Breast epithelium (tissue), 4 donors: ENCODE measurements at places on chromosomes 6 and 20. TPM values are rescaled to one million over a fixed set of nuclear protein-coding genes. Genes with fewer than 3 reads are reported as not detected.

Gene TPX2
- total RNA-seq, result 3.8 TPM

Gene ROMO1
- 348 TPM for total RNA-seq

Gene GMPR
- 4.3 TPM for total RNA-seq

- DNase-seq, result no peak
These were observed 94.2 kb downstream of the OLIG3 start for GRCh38 chr6:137399881-137400443.

- no peak for DNase-seq
These were observed 42.4 kb upstream of the SLC4A11 start for GRCh38 chr20:3281437-3281836.

GRCh38 chr6:126781582-126781981 lies 336.9 kb upstream of the RSPO3 start:
- DNase-seq, result no peak

DNA sequence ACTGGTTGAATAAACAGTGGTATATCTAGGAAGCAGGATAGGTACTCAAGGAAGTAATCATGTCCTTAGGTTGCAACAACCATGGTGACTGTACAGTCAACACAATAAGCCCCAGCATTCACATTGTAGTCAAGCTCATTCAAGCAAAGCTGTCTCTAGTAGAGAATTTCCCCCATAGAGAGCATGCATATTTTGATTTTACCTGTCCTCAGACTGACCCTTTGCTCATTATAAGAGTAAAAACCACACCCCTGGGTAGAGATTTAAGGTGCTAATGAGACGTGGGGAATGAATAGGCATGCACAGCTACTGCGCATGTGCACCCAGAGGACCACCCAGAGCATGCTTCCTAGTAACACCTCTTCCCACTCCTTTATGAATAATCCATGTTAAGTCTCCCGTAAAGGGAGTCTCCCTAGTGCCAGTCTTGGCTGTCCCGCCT lies 6.1 kb upstream of the RNF8 start:
- DNase-seq, result no peak

DNA sequence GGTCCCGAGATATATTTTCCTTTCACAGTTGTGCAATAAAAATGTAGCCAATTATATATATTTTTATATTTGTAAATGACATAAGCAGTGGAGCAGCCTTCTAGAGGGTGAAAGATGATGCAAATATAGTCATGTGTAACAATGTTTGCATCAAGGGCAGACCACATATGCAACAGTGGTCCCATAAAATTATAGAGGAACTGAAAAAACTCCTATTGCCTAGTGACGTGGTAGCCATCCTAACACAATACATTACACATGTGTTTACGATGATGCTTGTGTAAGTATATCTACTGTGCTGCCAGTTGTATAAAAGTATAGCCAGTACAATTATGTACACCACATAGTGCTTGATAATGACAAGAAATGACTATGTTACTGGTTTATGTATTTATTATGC lies 162.8 kb downstream of the ZFAND3 start:
- no peak for DNase-seq

DNA sequence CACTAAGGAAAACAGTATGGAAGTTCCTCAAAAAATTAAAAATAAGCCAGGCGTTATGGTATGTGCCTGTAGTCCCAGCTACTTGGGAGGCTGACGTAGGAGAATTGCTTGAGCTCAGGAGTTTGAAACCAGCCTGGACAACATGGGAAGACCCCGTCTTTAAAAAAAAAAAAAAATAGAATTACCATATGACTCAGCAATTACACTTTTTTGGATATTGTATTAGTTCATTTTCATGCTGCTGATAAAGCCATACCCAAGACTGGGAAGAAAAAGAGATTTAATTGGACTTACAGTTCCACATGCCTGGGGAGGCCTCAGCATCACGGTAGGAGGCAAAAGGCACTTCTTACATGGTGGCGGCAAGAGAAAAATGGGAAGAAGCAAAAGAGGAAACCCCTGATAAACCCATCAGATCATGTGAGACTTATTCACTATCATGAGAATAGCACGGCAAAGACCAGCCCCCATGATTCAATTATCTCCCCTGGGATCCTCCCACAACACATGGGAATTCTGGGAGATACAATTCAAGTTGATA lies 10.8 kb upstream of the SMIM29 start:
- DNase-seq, result no peak

DNA sequence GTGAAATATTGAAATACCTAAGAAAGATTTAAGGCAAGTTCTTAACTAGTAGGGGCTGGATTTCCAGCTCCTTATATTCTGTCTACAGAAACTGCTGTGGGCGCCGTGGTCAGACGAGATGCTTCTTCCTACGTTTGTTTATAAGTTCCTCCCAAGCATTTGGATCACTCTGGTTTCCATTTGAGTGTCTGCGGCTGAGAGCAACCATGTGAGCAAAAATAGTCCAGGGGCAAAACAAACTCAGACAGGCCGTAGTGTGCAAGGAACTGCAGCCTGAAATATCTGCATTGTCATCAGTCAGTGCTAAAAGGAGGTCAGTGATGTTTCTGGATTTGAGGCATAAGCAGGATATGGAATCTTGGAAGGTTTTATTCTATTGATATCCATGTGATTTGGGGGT lies 485.9 kb upstream of the JAG1 start:
- no peak for DNase-seq

- DNase-seq, result no peak
These were observed 69.2 kb upstream of the TBC1D7 start for GRCh38 chr6:13397359-13398068.

- DNase-seq, result no peak
These were observed 110.5 kb downstream of the IRF4 start for GRCh38 chr6:501891-502601.

DNA sequence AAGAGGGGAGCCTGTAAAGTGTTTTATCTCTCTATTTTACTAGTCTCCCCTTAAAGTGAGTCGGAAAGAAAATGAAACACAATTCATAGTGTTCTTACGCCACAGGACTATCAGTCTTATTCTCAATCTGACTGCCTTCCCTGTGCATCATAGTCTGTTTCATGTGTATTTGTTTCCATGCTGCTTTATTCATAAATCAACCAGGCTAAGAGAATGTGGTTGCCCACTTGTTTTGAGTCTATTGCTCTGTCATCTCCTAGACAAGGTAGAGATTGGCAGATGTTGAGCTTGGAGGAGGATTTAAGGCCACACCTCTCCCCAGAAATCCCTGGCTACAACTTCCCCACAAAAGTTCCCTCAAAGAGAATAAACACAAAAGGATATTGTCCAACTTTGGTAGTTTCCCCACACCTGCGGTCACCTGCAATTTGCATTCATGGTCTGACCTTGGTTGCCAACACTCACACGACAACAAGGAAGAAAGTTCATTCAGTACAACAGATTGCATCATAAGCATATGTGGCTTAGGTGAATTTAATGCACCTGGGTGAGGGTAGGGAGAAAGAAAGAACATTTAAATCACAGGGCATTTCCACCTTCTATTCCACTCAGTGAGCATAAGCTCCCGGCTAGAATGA lies 167.1 kb upstream of the FBXL4 start:
- DNase-seq, result peak; percentile 60

DNA sequence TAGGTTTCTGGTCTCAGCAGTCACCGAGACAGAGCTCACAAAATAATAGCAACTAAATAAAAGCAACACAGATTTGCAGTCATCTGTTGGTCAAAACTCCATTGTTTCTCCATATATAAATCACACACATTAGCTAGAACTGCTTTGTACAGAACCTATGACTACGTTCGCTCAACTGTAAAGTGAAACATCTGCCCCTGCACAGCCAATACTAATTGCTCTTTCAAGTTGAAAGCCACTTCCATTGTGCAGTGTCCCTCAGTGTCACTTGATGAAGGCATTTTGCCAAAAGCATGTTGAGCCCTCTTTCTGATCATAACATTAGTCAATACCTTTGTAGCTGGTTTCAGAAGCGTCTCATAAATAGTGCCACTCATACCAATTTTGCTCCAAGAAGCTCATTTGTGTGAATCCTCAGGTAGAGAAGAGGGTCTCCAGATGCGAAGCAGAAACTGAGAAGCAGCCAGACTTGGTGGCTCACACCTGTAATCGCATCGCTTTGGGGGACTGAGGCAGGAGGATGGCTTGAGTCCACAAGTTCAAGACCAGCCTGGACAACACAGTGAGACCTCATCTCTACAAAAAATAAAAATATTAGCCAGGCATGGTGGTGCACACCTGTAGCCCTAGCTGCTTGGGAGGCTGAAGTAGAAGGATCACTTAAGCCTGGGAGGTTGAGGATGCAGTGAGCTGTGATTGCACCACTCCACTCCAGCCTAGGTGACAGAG lies 68.9 kb downstream of the PERP start:
- DNase-seq, result no peak

- no peak for DNase-seq
These were observed 47.6 kb upstream of the ZNF337 start for GRCh38 chr20:25744261-25744660.

DNA sequence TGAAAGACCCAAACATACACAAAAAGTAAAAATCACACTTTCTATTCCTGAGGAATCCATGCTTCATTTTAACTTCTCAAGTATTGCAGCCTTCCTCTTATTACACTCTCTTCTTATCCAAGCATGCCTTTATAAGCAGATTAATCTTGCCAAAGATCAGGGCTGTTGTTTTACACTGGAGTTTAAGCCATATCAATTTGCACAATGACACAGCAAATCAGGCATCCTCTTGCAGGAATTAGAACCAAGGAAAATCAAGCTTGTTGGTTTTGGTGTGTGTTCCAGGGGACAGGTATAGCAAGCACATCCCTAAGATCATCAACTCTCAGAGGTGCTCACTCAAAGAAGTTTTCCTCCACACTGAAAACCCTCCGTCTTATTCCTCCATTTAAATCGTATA lies 69.5 kb downstream of the CYP39A1 start:
- no peak for DNase-seq

GRCh38 chr6:129429956-129430355 lies 280.0 kb downstream of the ARHGAP18 start:
- DNase-seq, result no peak

DNA sequence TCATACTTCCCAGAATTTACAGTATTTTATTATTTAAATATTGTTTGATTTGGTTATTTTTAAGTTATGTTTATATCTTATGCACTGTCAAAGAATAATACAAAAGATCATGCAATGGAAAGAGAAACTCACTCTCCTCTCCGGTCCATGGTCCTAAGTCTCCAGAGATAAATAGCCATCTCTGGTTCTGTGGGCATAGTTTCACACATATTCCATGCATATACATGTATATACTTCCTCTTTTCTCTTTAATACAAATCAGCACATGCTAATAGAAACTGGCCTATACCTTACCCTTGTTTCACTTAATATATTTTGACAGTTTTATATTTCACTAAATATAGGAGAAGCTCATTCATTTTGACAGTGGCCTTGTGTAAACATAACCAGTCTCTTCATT lies 901.7 kb upstream of the CITED2 start:
- DNase-seq, result no peak
